Spinal cord (tissue), 10 donors: ENCODE measurements at places on chromosomes 7 and 10.

DNA sequence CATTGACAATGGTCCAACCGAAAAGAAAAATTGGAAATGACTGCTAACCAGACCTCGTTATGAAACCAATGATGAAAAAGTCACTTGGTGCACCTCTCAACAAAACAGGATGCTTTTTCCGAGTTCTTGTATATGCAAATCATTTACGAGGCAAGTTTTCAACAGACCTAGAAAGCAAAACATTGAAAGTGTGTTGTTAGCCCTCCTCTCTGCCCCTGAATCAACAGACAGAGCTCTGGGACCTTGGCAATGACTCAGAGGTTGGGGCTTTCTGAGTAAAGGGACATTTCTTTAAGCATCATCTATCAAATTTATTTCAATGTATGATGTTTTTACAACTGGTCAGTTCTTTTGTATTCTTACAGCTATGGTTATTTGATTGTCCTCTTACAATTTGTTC, 16.3 kb upstream of the DKK1 start:
- no peak overlapping the region for H3K27ac ChIP-seq
- no peaks in the 10 kb centered on the region for H3K27me3 ChIP-seq
- H3K36me3 ChIP-seq, result no peaks in the 10 kb centered on the region

GRCh38 chr10:116974456-116975005, 30.5 kb downstream of the SHTN1 start:
- no peaks in the 10 kb centered on the region for H3K36me3 ChIP-seq
- no peak for DNase-seq
- no peak overlapping the region for H3K27ac ChIP-seq

- no peak overlapping the region for H3K4me3 ChIP-seq
- no peak overlapping the region for H3K27ac ChIP-seq
- H3K36me3 ChIP-seq, result no peaks in the 10 kb centered on the region
Observed at GRCh38 chr10:72658696-72659400, 33.0 kb upstream of the MICU1 start.

DNA sequence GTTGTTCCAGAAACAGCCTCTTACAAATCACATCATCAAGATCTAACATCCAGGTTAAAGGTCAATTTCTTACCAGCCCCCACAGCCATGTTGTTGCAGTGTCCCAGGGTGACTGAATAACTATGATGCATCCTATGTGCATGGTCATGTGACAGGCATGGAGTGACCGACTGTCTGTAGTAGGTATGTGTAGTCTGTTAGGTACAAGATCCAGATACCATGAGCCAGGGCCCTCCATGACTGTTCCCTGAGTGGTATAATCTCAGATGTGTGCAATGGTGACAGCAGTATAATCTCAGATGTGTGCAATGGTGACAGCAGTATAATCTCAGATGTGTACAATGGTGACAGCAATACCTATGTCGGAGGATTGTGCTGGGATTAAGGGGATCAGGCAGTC, 8.8 kb downstream of the CDHR3 start:
- no peak for DNase-seq
- H3K27ac ChIP-seq, result no peak overlapping the region
- H3K4me1 ChIP-seq, result no peaks in the 10 kb centered on the region

DNA sequence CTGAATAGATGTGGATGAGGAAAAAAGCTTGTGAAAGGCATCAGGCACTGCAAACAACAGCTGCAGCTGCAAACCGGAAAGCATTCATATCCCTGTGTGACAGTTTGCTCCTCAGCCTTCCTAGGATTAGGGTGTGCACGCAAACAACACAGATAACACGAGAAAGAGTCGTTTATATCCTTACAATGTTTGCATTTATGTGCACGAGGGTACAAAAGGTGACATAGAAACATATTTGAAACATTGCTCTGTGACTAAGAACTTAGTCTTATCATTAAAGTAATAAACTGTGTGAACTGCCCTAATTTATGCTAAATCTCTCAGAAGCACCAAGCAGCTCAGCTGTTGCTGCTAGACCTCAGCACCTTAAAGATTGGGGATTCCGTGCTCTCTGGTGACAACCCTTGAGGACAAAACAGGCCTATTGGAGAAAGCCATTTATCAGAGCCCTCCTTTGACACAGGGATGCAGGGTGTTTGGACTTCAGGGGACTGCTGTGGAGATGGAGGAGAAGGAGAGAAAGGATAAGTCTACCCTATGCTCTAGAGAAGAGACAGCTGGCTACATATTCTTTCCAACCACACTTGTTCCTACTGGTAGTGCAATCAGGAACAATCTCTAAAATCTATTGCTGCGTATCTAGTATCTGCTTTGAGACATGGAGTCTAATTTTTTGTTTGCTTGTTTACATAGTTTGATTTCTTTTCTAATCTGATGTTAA, 176.2 kb downstream of the GNAT3 start:
- DNase-seq, result peak; percentile 32
- no peaks in the 10 kb centered on the region for H3K27me3 ChIP-seq
- no peak overlapping the region for H3K4me3 ChIP-seq
- no peaks in the 10 kb centered on the region for H3K36me3 ChIP-seq
- H3K27ac ChIP-seq, result no peak overlapping the region
- H3K4me1 ChIP-seq, result no peaks in the 10 kb centered on the region

GRCh38 chr7:91330866-91331265, 66.6 kb downstream of the FZD1 start:
- DNase-seq, result no peak
- H3K4me3 ChIP-seq, result no peak overlapping the region
- H3K27ac ChIP-seq, result no peak overlapping the region
- no peaks in the 10 kb centered on the region for H3K27me3 ChIP-seq
- H3K4me1 ChIP-seq, result no peaks in the 10 kb centered on the region
- no peaks in the 10 kb centered on the region for H3K36me3 ChIP-seq

DNA sequence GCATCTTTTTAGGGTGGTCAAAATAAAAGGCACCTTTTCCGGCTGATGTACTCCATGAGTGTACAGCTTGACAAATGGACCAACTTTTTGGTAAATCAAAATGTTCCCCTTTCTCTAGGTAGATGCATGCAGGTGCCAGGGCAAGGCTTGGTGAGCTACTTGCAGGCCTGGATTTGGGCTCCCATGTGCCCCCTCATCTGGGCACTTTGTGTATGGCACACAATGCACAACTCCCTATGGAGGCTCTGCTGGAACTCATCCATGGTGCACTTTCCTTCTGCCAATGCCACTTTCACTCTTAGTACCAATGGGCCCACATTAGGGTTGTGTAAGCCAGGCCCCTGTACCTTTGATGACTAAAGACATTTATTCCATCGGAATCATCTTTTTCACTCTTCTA, 300.8 kb downstream of the SDHAF3 start:
- H3K36me3 ChIP-seq, result no peaks in the 10 kb centered on the region
- DNase-seq, result no peak
- no peaks in the 10 kb centered on the region for H3K27me3 ChIP-seq
- no peak overlapping the region for H3K27ac ChIP-seq
- no peaks in the 10 kb centered on the region for H3K4me1 ChIP-seq
- H3K4me3 ChIP-seq, result no peak overlapping the region

- DNase-seq, result no peak
- H3K4me3 ChIP-seq, result no peak overlapping the region
- H3K4me1 ChIP-seq, result no peaks in the 10 kb centered on the region
Observed at GRCh38 chr7:80708123-80708522, 69.7 kb downstream of the CD36 start.

DNA sequence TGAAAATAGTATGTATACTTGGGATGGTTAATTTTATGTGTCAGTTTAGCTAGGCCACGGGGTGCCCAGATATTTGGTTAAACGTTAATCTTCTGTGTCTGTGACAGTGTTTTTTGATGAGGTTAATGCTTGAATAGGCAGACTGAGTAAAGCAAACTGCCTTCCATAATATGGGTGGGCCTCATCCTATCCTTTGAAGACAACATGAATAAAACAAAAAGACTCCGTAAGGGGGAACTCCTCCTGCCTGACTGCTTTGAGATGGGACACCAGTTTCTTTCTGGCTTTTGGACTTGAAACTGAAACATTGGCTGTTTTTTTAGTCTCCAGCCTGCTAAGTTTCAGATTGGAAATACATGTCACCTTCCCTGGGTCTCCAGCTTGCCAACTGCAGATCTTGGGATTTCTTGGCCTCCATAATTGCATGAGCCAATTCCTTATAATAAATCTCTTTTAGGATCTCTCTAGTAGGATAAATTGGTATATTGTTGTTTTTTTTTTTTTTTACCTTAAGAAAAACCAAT, 59.9 kb upstream of the GLCCI1 start:
- no peak overlapping the region for H3K27ac ChIP-seq
- no peaks in the 10 kb centered on the region for H3K4me1 ChIP-seq
- no peaks in the 10 kb centered on the region for H3K27me3 ChIP-seq
- no peak overlapping the region for H3K4me3 ChIP-seq
- H3K36me3 ChIP-seq, result no peaks in the 10 kb centered on the region
- DNase-seq, result no peak

- no peak overlapping the region for H3K27ac ChIP-seq
- DNase-seq, result peak; percentile 9
- no peaks in the 10 kb centered on the region for H3K27me3 ChIP-seq
- H3K36me3 ChIP-seq, result no peaks in the 10 kb centered on the region
- no peak overlapping the region for H3K4me3 ChIP-seq
Observed at GRCh38 chr10:27912231-27912630, 86.6 kb downstream of the ODAD2 start.

DNA sequence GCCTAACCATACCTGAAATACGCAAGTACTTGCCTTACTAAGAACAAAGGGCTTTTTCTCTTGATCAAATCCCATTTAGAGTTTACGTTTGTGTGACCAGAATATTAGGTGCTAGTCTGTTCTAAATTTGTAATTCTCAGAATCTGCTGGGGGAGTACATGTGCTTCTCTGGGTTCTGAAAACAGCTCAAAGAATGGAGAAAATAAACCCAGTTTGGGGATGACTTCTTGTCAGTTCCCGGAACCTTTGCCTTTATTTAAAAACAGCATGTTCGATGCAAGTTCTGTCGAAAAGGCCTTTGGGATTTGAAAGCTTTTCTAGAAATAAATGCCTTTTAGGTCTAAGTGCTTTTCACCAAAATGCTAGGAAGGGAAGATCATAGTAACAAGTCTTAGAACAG, 147.0 kb downstream of the ARID5B start:
- no peaks in the 10 kb centered on the region for H3K36me3 ChIP-seq
- H3K27me3 ChIP-seq, result no peaks in the 10 kb centered on the region
- peak overlapping the region; percentile 6 for H3K27ac ChIP-seq
- DNase-seq, result no peak

DNA sequence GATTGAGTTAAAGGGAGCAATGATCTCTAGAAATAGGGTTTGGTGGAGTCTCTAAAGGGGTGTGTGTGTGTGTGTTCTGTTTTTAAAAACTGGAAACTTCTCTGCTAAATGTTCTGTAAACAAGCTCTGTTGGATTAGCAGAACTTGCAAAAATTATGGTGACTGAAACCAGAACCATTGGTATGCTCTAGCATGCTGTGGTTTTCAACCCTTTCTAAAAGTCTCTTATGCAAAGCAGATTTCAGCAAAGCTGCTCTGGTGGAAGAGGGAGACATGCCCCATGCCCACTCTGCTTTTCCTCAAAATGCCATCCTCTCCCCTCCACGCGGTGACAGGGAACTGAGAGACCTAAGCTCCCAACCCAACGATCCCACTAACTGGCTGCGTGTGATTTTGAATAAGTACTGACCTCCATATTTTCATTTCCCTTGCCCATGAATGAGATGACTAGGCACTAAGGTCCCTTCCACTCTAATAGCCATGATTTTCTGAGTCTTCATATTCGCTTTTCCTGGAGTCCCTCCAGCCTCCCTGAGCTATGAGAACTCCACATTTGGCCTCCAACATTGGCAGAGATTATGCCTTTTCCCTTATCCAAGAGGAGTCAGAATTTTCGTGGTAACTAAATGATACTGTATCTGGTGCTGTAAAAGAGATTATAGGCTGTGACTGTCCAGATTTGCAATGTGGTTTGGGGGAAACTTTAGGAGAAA, 117.3 kb upstream of the PALS2 start:
- no peaks in the 10 kb centered on the region for H3K36me3 ChIP-seq
- H3K4me1 ChIP-seq, result no peaks in the 10 kb centered on the region
- H3K4me3 ChIP-seq, result no peak overlapping the region
- no peaks in the 10 kb centered on the region for H3K27me3 ChIP-seq
- no peak for DNase-seq

- no peak for DNase-seq
- H3K27me3 ChIP-seq, result no peaks in the 10 kb centered on the region
- H3K36me3 ChIP-seq, result peaks cover 20% of the 10 kb centered on the region
- H3K27ac ChIP-seq, result no peak overlapping the region
- no peaks in the 10 kb centered on the region for H3K4me1 ChIP-seq
- H3K4me3 ChIP-seq, result no peak overlapping the region
Observed at GRCh38 chr10:8006274-8006999, 48.1 kb upstream of the GATA3 start.

DNA sequence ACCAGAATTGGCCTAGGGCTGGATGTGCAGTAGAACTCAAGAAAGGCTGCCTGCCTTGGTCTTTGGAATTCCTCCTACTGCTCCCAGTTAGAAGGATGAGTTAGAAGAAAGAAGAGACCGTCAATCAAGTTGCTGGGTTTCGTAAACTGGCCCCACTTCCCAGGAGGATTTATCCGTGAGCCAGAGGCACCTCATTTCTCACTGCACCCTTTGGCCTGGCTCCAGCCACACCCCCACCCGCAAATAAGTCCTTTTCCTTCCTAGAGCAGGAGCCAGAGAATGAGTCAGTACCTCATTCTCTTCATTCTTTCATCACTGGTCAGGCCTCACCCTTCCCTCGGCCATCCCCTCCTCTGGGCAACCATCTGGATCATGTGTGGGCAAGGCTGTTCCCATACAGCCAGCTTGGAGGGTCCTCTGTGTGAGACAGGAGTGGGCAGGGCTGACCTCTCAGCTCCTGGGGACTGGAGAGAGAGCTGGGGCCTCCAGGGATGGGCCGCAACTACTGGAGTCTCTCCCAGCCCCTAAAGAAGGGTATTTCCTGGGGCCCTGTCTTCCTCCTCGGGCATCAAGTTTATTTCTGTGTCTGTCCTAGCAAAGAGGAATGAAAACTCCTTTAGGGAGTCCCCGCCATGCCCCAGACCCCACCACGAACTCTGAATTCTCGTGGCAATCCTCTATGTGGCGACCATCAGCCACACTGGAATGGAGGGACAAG, 87.2 kb upstream of the DUSP5 start:
- H3K36me3 ChIP-seq, result no peaks in the 10 kb centered on the region
- peaks cover 4% of the 10 kb centered on the region for H3K4me1 ChIP-seq
- H3K27me3 ChIP-seq, result no peaks in the 10 kb centered on the region
- no peak for DNase-seq
- no peak overlapping the region for H3K4me3 ChIP-seq

DNA sequence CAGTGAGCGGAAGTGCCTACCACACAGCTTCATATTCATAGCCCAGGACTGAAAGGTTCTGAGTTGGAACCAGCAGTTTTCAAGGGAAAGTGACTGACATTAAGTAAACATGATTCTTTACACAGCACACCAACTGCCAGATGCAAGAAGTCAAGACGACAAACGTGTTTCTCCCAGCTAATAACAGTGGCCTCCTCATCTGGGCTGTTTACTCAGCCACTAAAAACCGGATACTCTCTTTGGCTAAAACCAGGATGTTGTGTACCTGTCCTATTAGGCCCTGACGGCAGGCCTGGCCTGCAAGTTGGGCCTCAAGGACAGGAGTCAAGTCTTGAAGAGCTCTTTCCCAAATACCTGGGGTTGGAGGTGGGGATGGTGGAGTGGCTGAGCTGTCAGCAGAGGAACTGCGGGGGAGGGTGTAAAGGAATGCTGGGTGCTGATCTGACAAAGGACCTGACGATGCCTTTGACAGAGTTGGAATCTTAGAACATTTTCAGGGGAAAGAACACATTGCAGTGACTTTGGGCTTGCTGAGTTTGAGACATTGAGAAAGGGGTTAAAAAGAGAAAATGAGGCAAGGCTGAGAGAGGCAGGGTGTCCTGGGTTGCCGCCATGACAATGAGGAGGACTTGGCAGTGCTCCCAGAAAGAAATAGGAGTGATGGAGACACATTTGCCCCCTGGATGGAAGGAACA, 57.7 kb downstream of the STEAP1B start:
- no peaks in the 10 kb centered on the region for H3K27me3 ChIP-seq
- H3K36me3 ChIP-seq, result no peaks in the 10 kb centered on the region
